ENCODE measurements at places on chromosomes 2 and 18.

GRCh38 chr2:189474526-189474925 lies 33.3 kb downstream of the WDR75 start:
- no peak overlapping the region for H3K4me3 ChIP-seq
- H3K27me3 ChIP-seq: no peaks in the 10 kb centered on the region
- H3K4me1 ChIP-seq: no peaks in the 10 kb centered on the region
- DNase-seq: no peak

DNA sequence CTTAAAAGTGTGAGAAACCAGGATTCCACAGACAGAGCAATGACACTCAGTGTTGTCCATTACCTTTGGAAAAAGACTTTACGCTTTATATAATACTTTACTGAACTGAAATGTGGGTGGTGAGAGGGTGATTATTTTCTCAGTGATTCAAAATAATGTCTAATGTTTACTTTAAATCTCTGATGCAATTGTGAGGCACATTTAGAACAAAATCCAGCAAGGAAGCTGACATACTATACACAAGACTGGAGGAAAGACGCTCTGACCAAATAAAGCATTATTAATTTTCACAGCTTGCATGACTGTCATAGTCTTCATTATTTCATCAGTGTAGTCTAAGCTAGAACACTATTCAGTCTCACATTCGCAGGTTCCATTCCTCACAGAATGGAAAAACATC lies 34.1 kb upstream of the STAT1 start:
- H3K27me3 ChIP-seq: peaks cover 9% of the 10 kb centered on the region
- no peak overlapping the region for H3K4me3 ChIP-seq
- no peak for DNase-seq
- no peaks in the 10 kb centered on the region for H3K4me1 ChIP-seq
- no peaks in the 10 kb centered on the region for H3K36me3 ChIP-seq
- H3K27ac ChIP-seq: no peak overlapping the region

DNA sequence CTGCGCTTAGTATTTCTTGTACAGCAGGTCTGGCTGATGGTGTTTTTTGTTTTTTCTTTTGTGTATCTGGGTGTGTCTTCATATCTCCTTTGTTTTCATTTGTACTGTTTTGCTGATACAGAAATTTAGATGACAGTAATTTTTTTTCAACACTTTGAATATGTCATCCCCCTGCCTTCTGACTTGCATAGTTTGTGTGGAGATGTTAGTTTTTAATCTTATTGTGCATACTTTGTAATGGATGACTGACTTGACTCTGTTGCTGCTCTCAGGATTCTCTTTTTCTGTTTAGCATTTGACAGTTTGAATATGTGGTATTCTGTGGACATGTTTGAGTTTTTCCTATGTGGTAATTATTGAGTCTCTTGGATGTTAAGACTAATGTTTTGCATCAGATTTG lies 161.3 kb downstream of the ZNF407 start:
- peaks cover 2% of the 10 kb centered on the region for H3K4me1 ChIP-seq
- DNase-seq: no peak
- no peak overlapping the region for H3K4me3 ChIP-seq
- peaks cover 24% of the 10 kb centered on the region for H3K36me3 ChIP-seq
- H3K27ac ChIP-seq: no peak overlapping the region
- H3K27me3 ChIP-seq: no peaks in the 10 kb centered on the region

DNA sequence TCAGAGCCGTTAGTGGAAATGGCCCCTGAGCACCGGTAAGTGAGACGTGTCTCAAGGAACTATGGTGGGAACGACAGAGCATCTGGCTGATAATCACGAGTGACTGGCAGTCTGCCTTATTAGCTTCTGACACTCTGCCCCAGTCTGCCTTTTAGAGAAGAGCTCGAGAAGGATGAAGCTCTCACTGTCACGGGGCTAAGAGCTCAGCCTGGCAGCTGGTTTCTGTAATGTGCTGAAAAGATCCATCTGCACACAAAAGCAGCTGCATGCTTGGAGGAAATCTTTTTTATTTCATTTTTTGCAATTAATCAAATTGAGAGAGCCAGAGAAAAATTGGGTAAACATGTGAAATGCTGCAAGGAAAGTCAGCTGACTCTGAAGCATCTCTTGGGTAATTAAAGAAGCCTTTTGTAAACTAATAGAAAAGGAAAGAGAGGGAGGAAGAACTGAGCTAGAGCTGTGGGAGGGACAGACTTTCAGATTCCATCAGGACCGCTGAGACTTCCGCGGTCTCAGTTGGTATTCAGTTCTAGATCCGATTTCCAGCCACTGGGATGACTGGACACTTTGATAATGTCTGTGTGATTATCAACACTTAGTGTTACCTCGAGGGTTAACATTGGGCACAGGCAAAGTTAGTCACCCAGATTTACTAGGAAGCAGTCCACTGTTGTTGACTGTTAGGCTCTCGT lies 24.4 kb downstream of the MBP start:
- H3K36me3 ChIP-seq: peaks cover 66% of the 10 kb centered on the region
- H3K4me1 ChIP-seq: peaks cover 70% of the 10 kb centered on the region
- H3K4me3 ChIP-seq: peak overlapping the region; percentile 29
- H3K27me3 ChIP-seq: no peaks in the 10 kb centered on the region
- peak overlapping the region; percentile 77 for H3K27ac ChIP-seq

- no peaks in the 10 kb centered on the region for H3K27me3 ChIP-seq
- no peak overlapping the region for H3K4me3 ChIP-seq
- no peaks in the 10 kb centered on the region for H3K36me3 ChIP-seq
- H3K4me1 ChIP-seq: peaks cover 35% of the 10 kb centered on the region
Measured at GRCh38 chr2:168622559-168622958, 166.5 kb downstream of the CERS6 start.

DNA sequence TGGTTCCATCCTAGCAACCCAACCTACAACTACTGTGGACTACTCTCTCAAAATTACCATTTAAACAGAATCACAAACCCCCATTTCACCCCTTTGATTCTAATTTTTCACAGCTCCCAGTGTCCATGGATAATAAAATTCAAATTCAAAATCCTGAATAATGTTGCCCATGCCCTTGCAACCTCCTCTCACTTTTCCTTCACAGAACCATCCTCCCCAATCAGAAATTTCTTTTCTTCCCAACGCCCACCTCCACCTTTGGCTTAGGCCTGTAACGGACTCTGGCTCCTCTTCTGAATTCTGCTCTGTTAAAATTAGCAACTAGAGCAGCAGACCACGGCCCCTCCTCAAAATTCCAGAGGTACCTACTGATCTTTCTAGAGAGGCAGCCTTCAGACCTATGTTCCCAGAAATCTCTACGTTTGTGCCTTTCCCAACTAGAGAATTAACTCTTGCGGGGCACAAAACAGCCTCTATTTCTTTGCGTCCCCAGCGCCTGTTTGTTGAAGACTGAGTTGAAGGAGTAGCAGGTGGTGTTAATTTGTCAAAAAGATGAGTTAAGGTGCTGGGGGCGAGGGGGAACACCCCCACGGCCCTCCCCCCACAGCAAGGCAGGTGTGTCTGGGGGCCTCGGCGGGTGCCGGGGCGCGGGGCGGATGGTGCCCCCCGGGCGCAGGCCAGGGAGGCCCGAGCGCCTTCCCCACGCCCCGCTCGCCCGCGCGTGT lies 428 bp upstream of the MAP3K20 start:
- no peaks in the 10 kb centered on the region for H3K36me3 ChIP-seq
- no peak for DNase-seq
- no peak overlapping the region for H3K27ac ChIP-seq
- H3K27me3 ChIP-seq: peaks cover 6% of the 10 kb centered on the region

- H3K4me1 ChIP-seq: peaks cover 53% of the 10 kb centered on the region
- H3K4me3 ChIP-seq: peak overlapping the region; percentile 61
- no peak for DNase-seq
- H3K27ac ChIP-seq: peak overlapping the region; percentile 87
- H3K36me3 ChIP-seq: no peaks in the 10 kb centered on the region
- H3K27me3 ChIP-seq: no peaks in the 10 kb centered on the region
Measured at GRCh38 chr2:168211664-168212163, 35.7 kb downstream of the STK39 start.

GRCh38 chr18:79729611-79730010 lies 50.0 kb downstream of the CTDP1 start:
- no peak overlapping the region for H3K27ac ChIP-seq
- H3K4me3 ChIP-seq: no peak overlapping the region
- DNase-seq: no peak

GRCh38 chr2:217650716-217651360 lies 352.0 kb downstream of the TNS1 start:
- peaks cover 2% of the 10 kb centered on the region for H3K27me3 ChIP-seq
- no peak overlapping the region for H3K4me3 ChIP-seq
- no peak overlapping the region for H3K27ac ChIP-seq

GRCh38 chr2:80053522-80054345 lies 250.8 kb downstream of the LRRTM1 start:
- no peaks in the 10 kb centered on the region for H3K36me3 ChIP-seq
- no peaks in the 10 kb centered on the region for H3K4me1 ChIP-seq
- H3K4me3 ChIP-seq: no peak overlapping the region
- no peaks in the 10 kb centered on the region for H3K27me3 ChIP-seq
- no peak for DNase-seq

GRCh38 chr2:162070228-162070936 lies 3.6 kb downstream of the DPP4 start:
- peaks cover 14% of the 10 kb centered on the region for H3K4me1 ChIP-seq
- no peak for DNase-seq
- H3K4me3 ChIP-seq: no peak overlapping the region
- H3K27me3 ChIP-seq: peaks cover 28% of the 10 kb centered on the region
- no peak overlapping the region for H3K27ac ChIP-seq
- H3K36me3 ChIP-seq: no peaks in the 10 kb centered on the region

DNA sequence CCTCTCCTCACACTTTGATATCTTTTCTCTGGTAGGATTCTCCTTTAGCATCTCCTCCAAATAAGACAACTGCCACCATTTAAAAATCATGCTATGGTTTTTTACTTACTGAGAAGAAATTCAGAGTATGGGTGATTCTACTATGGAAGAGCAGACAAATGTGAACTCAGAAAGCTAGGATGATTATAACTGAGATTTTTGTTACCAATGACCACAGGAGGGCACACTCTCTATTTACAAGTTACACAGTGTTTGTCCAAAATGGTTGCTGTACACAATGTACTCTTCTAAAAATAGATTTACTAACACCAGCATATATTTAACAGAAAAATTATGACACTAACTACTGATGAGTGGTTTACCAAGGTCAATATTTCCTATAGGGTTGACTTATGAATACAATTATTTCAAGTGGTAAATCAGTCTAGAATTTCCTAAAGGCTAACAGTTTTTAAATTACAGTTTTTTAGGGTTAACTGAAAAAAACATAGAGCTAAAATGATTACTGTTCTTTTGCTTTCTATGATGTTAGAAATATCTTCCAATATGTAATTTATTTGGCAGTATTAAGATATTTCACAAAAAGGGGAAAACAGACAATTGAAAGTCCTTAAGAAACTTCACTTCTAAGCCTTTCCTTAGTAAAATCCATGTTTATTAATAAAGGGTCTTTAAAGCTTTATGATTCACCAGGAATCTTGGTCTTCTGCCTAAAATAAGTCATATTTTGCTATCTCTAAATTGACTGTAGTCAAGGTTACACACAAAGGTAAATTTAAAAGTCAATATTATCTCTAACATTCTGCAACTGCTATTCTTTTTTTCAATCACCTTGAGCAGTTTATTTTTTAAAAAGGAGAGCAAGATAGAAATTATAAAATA lies 57.2 kb downstream of the MAP4K3 start:
- H3K27me3 ChIP-seq: no peaks in the 10 kb centered on the region
- H3K36me3 ChIP-seq: peaks cover 7% of the 10 kb centered on the region
- H3K4me3 ChIP-seq: no peak overlapping the region

- no peaks in the 10 kb centered on the region for H3K27me3 ChIP-seq
- no peak for DNase-seq
- H3K4me3 ChIP-seq: peak overlapping the region; percentile 89
- peaks cover 4% of the 10 kb centered on the region for H3K36me3 ChIP-seq
- peaks cover 60% of the 10 kb centered on the region for H3K4me1 ChIP-seq
- H3K27ac ChIP-seq: peak overlapping the region; percentile 82
Measured at GRCh38 chr2:39778233-39778632, 825 bp downstream of the THUMPD2 start.

- H3K36me3 ChIP-seq: peaks cover 4% of the 10 kb centered on the region
- no peak for DNase-seq
- no peaks in the 10 kb centered on the region for H3K27me3 ChIP-seq
- no peak overlapping the region for H3K27ac ChIP-seq
- H3K4me1 ChIP-seq: peaks cover 14% of the 10 kb centered on the region
- no peak overlapping the region for H3K4me3 ChIP-seq
Measured at GRCh38 chr2:64624862-64625261, 28.9 kb downstream of the SERTAD2 start.

DNA sequence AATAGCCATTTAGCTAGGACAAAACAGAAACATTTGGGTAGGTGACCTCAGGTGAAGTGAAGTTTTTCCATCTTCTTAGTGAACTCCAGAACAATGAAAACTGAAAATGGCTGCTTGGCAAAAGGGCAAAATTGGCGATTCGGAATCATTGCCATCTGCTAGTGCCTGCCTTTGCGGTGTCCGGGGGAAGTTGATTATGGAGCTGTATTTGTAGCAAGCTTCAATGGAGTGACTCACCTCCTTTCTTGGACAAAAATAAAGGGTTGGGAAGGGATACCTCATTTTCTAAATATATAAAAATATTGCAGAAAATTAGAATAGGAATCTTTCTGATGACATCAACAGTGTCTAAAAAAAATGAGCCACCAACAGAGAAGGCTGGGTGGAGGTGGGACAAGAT lies 460.5 kb downstream of the TGIF1 start:
- H3K4me3 ChIP-seq: no peak overlapping the region
- H3K36me3 ChIP-seq: no peaks in the 10 kb centered on the region
- H3K4me1 ChIP-seq: no peaks in the 10 kb centered on the region
- no peak for DNase-seq
- no peaks in the 10 kb centered on the region for H3K27me3 ChIP-seq

DNA sequence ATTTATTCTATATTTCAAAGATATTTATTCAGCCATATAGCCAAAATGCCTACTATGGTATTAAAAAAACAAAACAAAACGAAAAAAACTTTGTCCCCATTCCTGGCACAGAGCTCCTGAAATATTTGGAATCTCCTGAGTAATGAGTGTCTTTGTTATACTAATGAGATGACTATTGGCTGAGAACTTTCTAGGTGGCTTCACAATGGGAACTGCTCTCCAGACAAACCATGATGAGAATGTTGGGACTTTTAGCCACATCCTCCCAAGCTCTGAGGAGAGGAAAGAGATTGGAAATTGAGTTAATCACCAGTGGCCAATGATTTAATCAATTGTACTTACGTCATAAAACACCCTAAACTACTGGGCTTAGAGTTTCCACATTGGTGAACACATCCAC lies 631.8 kb upstream of the SETBP1 start:
- H3K27me3 ChIP-seq: peaks cover under 1% of the 10 kb centered on the region
- H3K4me3 ChIP-seq: no peak overlapping the region
- H3K36me3 ChIP-seq: no peaks in the 10 kb centered on the region
- no peak overlapping the region for H3K27ac ChIP-seq

Measured in activated B cell treated with CpG ODN at 0.5 μM for 24 hours (primary cell).